GM04504 (cell line): ENCODE measurements at places on chromosomes 6 and 20.
A peak's percentile ranks its signal among the peaks of the same experiment; 100 is the strongest.

- DNase-seq, result peak; percentile 52
Measured at GRCh38 chr6:100176311-100176950, 182.4 kb upstream of the MCHR2 start.

DNA sequence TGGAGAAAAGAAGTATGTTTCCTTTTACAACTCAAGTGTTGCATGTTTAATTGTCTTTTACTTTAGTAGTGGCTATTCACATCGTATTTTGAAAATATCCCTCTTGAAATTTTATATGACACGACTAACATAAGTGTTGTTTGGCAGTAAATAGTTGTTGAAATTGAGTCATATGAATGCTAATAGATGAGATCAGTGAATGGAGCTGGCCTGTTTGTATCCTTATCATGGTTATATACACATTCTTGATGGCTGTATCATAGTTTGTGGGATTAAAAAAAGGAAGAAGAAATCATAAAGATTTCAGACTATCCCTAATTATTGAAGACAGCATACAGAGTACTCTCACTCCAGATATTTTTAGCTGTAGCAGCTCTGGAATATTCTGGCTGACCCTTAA, 8.2 kb upstream of the RAE1 start:
- no peak for DNase-seq

GRCh38 chr6:89372506-89372901, 20.0 kb upstream of the UBE2J1 start:
- DNase-seq, result no peak

GRCh38 chr6:45448417-45449389, 71.0 kb upstream of the SUPT3H start:
- DNase-seq, result peak; percentile 56

- DNase-seq, result no peak
Measured at GRCh38 chr6:31749301-31750036, 9.7 kb downstream of the MSH5 start.

GRCh38 chr6:168648240-168649125, 207.5 kb downstream of the SMOC2 start:
- no peak for DNase-seq

DNA sequence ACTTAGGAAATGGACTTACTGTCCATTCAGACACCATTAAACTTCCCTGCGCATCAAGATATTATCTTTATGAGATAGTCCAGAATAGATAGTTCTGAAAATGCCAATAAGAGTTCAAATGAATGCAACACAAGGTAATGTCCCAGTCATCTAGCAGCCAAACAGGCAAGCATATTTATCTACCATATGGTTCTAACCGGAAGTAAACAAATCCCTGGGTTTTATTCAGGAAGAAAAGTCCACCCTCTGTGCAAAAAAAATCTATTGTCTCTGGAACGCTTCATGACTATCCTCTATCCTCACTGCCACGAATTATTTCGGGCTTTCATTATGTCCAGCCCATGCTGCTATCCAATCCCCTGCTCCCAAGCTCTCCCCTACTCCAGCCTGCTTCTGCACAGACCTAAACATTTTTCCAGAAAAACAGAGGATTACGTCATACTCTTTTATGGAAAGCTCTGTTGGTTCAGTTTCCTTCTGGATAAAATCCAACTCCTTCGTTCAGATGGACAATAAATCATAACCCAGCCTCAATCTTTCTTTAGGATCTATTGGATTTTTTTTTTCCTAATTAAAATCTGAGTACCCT, 11.4 kb downstream of the PPIL6 start:
- DNase-seq, result peak; percentile 42

DNA sequence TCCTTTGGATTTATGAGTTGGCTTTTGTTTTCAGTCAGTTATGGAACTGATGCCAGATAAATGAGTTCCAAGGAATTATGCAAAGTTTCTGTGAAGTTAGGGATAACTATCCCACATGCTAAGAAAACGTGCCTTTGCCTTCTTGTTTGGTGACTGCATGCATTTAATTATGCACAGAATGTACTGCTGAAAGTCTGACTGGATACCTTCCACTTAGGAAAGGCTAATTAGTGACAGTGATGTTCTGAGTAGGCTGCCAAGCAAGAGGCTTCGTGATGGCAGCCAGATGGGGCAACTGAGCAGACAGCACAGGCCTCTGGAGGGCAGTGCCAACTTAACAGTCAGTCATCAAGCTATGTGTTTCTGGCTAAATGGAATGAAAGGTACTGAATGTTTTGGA, 289.9 kb downstream of the CD109 start:
- peak; percentile 96 for DNase-seq

DNA sequence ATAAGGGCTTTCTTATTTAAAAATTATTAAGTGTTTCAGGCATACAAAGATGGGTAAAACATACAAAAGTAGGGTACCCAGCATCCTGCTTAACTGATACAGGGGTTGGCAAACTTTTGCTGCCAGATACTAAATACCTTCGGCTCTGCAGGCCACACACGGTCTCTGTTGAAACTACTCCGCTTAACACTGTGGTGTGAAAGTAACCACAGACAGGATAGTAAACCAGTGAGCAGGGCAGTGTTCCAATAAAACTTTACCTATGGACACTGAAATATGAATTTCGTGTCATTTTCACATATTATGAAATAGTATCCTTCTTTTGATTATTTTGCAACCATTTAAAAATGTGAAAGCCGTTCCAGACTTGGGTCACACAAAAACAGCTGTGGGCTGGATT, 92.4 kb downstream of the EYA2 start:
- DNase-seq, result no peak

DNA sequence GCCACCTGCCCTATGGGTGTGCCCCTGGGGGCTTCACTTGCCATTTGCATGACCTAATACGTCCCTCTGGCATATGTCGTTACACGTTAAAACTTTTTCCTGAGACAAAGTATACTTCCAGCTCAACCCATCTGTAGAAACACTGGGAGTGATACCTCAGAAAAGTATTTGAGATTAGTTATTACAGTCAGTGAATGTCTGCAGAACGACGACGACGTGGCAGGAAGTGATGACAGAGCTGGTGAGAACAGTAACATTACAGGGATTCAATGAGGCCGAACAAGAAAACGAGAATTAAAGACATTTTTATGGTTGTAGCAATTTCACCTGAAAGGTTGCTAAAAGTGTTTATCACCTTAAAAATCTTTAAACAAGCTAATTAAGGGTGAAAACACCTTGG, 40.2 kb downstream of the SASH1 start:
- DNase-seq, result no peak

GRCh38 chr6:122401104-122401503, 1.7 kb downstream of the HSF2 start:
- DNase-seq, result no peak

GRCh38 chr20:23099791-23100719, 13.9 kb upstream of the CD93 start:
- no peak for DNase-seq

GRCh38 chr6:37017606-37018197, 12.2 kb downstream of the FGD2 start:
- no peak for DNase-seq

DNA sequence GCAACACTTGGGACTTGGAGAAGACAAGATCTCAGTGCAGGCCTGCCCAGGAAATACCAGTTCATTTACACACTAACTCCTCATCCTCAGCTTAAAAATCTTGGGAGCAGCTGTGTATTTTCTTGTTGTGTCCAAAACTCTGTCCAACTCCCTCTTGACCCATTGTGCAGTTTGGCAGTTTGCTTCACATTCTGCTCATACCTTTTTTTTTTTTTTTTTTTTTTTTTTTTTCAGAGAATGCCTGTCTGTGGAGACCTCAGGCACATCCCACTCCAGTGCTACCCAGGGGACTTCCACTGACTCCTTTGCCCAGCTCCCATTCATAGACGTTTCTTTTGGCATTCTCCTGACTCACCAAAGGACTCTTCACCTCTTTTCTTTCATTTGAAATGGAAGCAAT, 265.8 kb upstream of the TCF21 start:
- DNase-seq, result no peak

GRCh38 chr6:125251516-125252220, 50.1 kb downstream of the HDDC2 start:
- DNase-seq, result no peak

DNA sequence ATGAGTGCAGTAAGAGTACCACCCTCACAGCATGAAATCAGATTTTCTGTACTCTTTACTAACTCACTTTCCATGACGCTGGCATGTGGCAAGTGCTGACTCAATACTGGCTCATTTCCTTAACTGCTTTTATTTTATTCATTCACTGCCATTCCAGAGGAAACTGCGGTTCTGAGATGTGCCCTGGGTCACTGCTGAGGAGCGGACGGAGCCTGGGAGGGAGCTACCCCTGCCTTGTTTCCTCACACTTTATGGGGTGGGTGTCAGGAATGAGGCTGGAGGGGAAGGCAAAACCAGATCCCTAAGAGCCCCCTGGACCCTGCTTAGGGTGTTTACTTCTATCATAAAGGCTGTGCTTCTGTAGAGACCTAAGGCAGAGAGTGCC, 14.4 kb downstream of the NT5E start:
- peak; percentile 89 for DNase-seq

DNA sequence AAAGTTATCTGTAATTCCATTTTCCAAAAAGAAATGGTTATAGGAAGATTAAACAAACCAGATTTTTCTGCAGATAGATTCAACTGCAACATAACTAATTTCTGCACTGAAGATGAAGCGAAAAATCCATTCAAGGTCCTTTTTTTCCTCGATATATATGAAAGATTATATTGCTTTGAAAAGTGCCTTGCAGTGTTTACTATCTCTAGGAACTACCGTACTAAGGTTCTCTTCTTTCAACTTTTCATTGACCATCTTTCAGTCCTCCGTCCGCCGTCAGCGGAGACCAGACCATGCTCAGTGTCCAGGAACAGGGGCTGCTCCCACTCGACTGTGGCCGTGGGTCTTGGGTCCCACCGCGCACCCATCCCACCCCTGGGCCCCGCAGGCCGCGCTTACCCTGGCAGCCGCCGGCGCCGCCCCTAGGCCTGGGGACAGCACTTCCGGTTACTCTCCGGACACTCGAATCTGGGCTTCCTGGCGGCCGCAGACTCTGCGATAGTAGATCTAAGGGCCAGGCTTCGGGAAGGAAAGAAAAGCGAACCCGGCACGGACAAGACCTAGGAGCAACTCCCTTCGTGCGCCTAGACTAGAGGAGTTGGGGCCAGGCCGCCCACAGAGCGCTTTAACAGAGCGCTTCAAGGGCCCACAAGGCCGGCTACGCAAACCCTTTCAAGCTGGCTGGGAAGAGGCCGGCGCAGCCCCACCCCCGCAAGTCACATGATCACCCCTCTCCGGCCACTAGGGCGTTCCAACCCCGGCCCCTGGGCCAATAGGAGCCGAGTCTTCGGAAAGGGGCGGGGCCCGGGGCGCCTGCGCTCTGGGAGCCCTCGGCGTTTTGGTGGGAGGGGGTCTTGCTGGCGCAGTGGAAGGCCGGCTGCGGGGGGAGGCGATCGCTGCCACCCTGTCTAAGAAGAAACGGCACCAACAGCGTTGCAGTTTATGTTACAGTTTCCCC, at the start of gene ZNF322:
Gene ZNF322, minus strand, starts transcription at position 705 of the 958 bp plus-strand sequence. CDS start 21,193 bp downstream, outside the sequence.
- DNase-seq, result peak; percentile 81

GRCh38 chr6:17709476-17709875, 2.8 kb upstream of the NUP153 start:
- no peak for DNase-seq

GRCh38 chr6:47634210-47635047, 64.0 kb upstream of the ADGRF4 start:
- no peak for DNase-seq

- DNase-seq, result peak; percentile 40
Measured at GRCh38 chr6:4804095-4804494, 27.9 kb downstream of the CDYL start.

- DNase-seq, result no peak
Measured at GRCh38 chr20:63384336-63384735, 23.2 kb upstream of the CHRNA4 start.
